ENCODE measurements at places on chromosomes 4 and X. TPM values are rescaled to one million over a fixed set of nuclear protein-coding genes. Genes with fewer than 3 reads are reported as not detected.

GRSF1 gene
- 24.9 TPM for total RNA-seq

RNF150 gene
- 1.4 TPM for total RNA-seq

SCD5 gene
- total RNA-seq, result 1.6 TPM

PABPC5 gene
- 0.38 TPM for total RNA-seq

WFS1 gene
- total RNA-seq, result 14.3 TPM

ATXN3L gene
- not detected for total RNA-seq

TCEANC gene
- 6.8 TPM for total RNA-seq

P2RY4 gene
- total RNA-seq, result 0.18 TPM

CLGN gene
- total RNA-seq, result 0.50 TPM

AMOT gene
- 7.4 TPM for total RNA-seq

FOXR2 gene
- not detected for total RNA-seq

VSIG1 gene
- total RNA-seq, result not detected

CPZ gene
- 0.45 TPM for total RNA-seq

HPSE gene
- total RNA-seq, result 0.75 TPM

EDNRA gene
- 2.0 TPM for total RNA-seq

PAK3 gene
- total RNA-seq, result 0.83 TPM

ETDA gene
- not detected for total RNA-seq

TBX22 gene
- not detected for total RNA-seq

SPIN2A gene
- 0.28 TPM for total RNA-seq

CDX4 gene
- not detected for total RNA-seq

PTTG2 gene
- total RNA-seq, result not detected

RHOXF1 gene
- not detected for total RNA-seq

RTL5 gene
- total RNA-seq, result 3.1 TPM

CHIC1 gene
- 0.88 TPM for total RNA-seq

KLHL2 gene
- 23.0 TPM for total RNA-seq

TLR7 gene
- 0.08 TPM for total RNA-seq

PAGE2 gene
- total RNA-seq, result not detected

BEND2 gene
- total RNA-seq, result not detected

NMU gene
- total RNA-seq, result 0.65 TPM

ITIH6 gene
- total RNA-seq, result not detected

COQ2 gene
- 10.3 TPM for total RNA-seq

CENPVL2 gene
- not detected for total RNA-seq

MRFAP1 gene
- total RNA-seq, result 130 TPM

F8A2 gene
- total RNA-seq, result 7.7 TPM

CT45A2 gene
- total RNA-seq, result not detected

CXCL11 gene
- total RNA-seq, result not detected

CSN1S1 gene
- total RNA-seq, result not detected

PNMA6A gene
- total RNA-seq, result 4.0 TPM

IRS4 gene
- total RNA-seq, result not detected

FGFR3 gene
- total RNA-seq, result 48.5 TPM

PPP4R3C gene
- not detected for total RNA-seq

CSAG3 gene
- not detected for total RNA-seq

BST1 gene
- total RNA-seq, result 3.7 TPM

CD40LG gene
- total RNA-seq, result 0.15 TPM

TENT5D gene
- total RNA-seq, result not detected

ENPP6 gene
- total RNA-seq, result 0.05 TPM

EDA2R gene
- 0.15 TPM for total RNA-seq

GRID2 gene
- total RNA-seq, result not detected

TREX2 gene
- total RNA-seq, result 0.23 TPM

FHIP1A gene
- 4.0 TPM for total RNA-seq

LINC00632 gene
- 2.3 TPM for total RNA-seq

NLGN4X gene
- 1.5 TPM for total RNA-seq

CLDN2 gene
- 6.0 TPM for total RNA-seq

CENPU gene
- total RNA-seq, result 1.6 TPM

UCP1 gene
- not detected for total RNA-seq

ZNF595 gene
- 5.4 TPM for total RNA-seq

CT45A3 gene
- total RNA-seq, result not detected

NPY1R gene
- 3.2 TPM for total RNA-seq

GNRHR gene
- not detected for total RNA-seq
